NCI-H2171 (cell line): ENCODE measurements at places on chromosomes 5 and 9.

DNA sequence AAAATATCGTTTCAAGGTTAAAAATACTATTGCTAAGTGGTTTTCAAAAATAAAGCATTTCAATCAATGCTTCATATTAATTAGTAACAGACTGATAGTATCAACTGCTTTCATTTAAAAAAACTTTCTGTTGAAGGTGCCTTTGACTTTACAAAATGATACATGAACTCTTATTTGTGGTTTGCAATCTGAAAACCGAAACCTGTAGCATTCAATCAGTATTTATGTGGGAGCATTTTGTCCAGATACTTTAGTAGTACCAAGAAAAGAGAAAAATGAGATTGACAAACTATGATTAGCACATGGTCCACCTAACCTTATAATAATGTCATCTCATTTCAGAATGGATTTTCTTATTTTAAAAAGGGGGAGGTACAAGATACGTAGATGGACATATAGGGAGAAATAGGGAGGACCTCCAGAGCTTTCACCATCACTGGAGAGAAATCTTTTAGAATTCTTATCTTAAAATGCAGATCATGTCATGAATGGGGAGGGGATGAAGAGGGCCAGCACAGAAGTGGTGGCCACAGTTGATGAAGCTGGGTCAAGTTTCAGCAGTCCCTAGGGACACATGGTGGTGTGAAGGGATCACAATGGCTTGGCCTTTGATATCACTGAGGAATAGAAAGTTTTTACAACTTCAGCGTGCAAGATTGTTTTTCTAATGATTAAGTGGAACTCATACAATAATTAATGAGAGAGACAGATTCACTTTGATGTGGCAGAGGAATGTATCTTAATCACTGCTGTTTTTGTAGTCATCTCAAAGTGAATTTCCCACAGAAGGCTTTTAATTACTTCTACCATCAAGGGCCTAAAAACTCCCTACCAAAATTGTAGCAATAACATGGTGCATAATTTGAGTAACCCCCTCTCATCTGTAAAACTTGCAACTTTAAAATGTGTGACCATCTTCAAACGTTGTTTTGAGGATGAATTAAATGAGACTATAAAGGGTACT is 322.3 kb upstream of the EDIL3 start:
- DNase-seq: no peak

DNA sequence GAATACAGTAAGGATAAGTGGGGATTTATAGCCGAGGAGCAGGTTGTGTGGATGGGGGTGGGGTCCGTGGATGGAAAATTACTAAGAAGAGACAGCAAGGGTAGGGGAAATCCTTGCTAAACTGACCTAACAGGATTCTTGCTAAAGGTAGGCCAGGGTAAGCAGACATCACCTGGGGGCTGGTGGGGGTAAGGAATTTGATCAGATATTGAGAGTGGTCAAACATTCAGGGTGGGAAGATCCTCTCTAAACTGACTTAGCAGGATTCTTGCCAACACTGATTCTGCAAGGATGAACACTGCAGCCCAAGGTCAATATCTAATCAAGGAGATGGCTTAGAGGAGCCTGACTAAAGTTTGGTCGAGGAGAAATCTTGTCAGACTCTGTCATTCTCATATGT is 2.7 kb upstream of the PLGRKT start:
- DNase-seq: no peak

DNA sequence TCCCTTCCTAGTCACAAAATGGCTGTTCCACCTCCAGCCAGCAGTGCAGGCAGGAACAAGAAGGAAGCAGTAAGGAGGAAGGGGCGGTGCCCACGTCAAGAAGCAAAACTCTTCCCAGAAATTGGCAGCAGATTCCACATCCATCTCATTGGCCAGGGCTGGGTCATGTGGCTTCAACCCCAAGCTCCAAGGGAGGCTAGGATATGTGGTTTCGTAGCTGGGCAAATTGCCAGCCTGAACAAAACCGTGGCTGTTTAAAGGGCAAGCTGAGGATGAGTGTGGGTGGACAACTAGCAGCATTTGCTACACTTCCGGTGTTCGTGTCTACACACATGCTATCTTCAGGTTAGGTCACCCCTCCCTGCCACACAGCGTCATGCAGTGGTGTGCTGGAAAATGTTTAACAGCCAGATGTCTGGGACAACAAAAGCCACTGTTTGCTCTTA is 92.1 kb upstream of the MAP1B start:
- DNase-seq: peak; percentile 25

DNA sequence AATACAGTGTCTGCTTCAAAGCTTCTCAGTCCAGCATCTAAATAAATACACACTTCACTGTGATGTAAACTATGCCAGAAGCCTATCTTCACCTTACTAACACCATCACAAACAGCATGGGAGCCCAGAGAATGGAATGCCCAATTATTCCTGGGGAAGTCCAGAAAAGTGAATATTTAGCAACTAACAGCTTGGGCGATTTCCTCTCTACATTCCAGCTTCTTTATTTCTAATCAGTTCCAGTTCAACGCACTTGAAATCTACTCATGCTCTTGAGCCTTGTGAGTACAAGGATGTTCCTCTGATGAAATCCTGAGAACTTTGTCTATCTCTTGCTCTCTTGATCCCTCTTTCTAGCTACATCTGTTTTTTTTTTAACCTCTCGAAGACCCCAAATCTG is 100.4 kb upstream of the C9orf72 start:
- DNase-seq: no peak

DNA sequence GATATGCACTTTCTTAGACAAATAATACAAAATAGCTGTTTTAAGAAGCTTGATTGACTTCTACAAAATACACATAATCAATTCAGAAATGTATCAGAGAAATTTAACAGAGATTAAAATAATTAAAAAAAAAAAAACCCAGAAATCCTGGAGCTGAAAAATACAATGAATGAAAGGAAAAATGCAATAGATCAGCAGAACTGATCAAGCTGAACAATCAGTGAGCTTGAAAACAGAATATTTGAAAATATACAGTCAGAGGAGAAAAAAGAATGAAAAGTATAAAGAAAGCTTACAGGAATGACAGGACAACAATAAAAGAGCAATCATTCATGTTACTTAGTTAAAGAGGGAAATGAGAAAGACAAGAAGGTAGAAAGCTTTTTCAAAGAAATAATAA is 41.7 kb upstream of the IL33 start:
- no peak for DNase-seq
